DMS 273 treated with DMSO at 0.1 percent for 48 hours (cell line): ENCODE measurements at places on chromosomes 5 and 9.

GRCh38 chr9:87324613-87325194, 173.0 kb upstream of the DAPK1 start:
- DNase-seq: peak; percentile 5

DNA sequence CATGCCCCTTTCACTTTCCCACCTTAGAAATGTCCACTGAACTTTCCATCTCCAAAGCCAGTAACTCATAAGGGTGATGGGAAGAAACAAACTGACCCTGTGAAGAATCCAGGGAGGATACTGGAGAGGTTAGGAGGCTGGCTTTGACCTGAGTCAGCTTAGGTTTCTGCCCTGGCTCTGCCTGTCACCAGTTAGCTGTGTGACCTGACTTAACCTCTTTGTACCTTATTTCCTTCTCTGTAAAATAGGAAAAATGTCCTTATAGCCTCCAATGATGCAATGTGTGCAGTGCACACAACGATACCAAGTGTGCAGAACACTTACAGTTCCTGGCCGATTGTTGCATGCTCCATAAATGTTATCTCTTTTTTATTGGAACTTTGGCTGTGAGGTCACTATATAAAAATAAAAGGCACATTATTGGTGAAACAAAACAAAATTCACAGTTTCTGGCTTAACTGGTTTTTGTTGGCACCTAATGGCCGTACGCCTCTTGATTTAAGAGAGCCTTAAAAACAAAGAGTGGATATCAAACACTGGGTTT, 37.8 kb downstream of the GABRP start:
- DNase-seq: no peak

GRCh38 chr5:117209479-117209878, 634.9 kb upstream of the SEMA6A start:
- no peak for DNase-seq

GRCh38 chr5:177568326-177568725, 14.0 kb upstream of the FAM193B start:
- DNase-seq: no peak

- DNase-seq: no peak
Observed at GRCh38 chr5:146744068-146744745, 134.3 kb downstream of the PPP2R2B start.
